Stimulated activated CD8-positive, alpha-beta memory T cell treated with anti-CD3 and anti-CD28 coated beads, Interleukin-4, amount 100 ng/mL, for 1 hour (primary cell): ENCODE measurements at places on chromosomes 5 and 9.

DNA sequence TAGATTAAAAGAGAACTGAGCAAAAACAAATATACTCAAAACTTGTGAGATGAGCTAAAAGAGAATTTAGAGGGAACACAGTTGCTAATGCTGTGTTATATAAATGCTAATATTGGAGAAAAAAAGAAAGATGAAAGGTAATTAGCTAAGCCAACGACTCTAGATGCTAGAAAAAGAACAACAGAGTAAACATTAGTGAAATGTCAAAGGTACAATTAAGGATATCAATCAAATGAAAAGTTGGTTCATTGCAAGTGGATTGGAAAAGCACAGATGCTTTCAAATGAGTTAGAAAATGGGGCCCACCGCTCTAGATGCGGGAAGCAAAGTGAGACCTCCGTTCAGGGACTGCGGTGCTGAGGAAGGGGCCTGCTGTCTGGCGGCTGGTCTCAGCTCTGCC is 17.9 kb upstream of the BARHL1 start:
- DNase-seq: no peak

DNA sequence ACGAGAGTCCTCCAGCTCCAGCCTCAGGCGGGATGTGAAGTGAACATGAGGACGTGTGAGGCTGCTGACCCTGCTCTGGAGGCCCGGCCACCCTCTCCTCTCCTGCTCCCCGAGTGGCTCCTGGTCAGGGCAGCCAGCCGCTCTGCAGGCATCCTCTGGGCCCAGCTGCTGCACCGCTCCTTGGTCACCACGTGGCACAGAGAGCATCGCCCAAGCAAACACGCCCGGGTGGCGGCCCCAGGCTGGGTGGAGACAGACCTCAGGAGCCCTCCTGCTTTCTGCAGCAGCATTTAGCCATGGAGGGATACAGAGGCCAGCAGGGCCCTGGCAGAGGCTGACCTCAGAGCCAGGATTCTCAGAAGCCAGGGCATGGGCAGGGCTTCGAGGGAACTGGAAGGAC is 69.7 kb upstream of the SARDH start:
- DNase-seq: no peak

DNA sequence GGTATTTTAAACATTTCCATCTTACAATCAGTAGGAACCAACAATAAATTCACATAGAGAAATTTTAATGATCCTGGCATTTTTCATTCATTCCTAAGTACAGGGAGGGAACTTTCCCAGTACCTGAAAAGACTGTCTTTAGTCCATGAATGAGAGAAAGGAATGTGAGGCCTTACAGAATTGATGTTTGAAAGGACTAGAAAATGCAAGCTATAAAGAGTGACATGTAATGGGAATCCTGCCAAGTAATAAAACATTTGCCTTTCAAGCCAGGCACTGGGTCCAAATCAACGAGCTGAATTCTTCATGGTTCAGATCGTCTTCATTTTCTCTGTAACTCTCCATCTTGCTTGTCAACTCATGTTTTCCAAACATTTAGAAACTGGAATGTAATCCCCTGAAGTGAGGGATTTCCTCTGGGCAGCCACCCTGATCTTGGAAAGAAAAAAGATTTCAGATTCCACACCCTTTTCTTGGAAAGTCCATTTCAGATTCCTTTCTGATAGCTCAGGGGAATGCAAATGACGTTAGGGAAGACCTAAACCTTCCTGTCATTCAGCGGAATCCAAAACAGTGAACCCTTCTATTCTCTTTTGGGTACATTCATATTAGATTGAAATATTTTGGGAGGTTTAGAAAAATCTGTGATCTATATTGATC is 315.8 kb downstream of the SH3GL2 start:
- no peak for DNase-seq

DNA sequence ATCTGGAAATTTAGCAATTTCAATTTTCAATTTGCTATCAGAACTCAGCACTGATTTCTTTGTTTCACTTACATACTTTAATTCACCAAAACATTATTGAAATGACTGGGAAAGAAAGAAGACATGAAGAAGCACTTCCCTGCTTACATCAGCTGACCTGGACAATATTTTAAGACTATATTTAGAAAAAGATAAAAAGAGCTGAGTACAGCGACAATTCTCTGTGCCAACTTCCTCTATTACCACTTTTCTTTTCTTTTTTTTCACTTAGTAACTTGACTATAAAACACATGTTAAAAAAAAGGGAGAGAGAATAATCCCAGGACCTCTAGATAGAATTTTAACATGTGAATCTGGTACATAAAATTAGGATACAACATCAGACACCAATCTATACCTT is 35.6 kb downstream of the MEF2C start:
- DNase-seq: no peak

- DNase-seq: no peak
Observed at GRCh38 chr9:33197279-33198152, 30.4 kb upstream of the B4GALT1 start.

- no peak for DNase-seq
Observed at GRCh38 chr5:107248066-107248695, 422.6 kb downstream of the EFNA5 start.

DNA sequence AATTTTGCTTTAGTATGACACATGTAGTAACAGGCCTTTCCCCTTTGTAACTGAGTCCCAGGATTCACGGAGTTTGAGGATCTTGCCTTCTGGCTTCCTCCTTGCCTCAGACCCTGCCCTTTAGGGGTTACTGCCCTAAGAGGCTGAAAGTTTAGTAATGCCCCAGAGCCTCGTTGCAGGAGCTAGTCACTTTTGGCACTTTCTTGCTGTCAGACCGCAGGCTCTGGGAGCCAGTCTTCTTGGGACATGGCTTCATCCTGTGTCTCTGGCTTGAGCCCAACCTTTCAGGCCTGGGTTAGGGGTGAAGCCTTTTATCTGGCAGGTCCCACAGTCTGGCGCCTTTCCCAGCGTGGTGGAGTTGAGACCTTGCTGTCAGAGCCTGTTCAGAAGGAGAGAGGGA is 185.6 kb upstream of the DMRT1 start:
- no peak for DNase-seq

DNA sequence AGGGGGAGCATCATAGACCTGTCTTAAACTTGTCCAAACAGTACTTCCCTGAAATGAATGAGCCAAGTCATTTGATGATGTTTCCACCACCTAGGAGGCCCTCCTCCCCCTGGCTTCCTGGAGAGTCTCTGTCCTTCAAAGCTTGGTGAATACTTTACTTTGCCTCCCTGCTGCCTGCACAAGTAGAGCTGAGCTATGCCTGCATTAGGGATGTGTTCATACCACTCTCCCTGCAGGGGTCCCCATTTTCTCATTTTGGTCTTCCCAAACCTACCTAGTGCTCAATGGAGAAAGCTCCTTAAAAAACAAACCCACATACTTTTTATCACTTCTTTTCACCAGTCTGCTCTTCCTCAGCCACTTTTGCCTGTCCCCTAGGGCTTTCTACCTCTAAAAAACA is 7.7 kb downstream of the CCNI2 start:
- DNase-seq: no peak

- DNase-seq: no peak
Observed at GRCh38 chr5:6587171-6587570, 45.7 kb downstream of the NSUN2 start.

DNA sequence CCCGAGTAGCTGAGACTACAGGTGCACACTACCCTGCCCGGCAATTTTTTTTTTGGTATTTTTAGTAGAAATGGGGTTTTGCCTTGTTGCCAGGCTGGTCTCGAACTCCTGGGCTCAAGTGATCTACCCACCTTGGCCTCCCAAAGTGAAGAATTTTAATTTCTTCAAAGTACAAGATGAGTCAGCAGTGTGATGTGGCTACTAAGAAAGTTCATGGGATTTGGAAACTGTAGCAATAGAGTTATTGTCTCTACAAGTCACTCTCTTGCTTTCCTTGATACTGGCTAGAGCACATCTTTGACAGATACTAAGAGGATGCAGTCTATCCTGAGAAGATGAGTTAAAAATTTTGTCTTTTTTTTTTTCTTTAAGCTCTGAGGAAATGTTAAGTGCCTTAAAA is 1.6 kb downstream of the CREB3 start:
- no peak for DNase-seq

- no peak for DNase-seq
Observed at GRCh38 chr9:2157277-2158110, 142.3 kb downstream of the SMARCA2 start.

- DNase-seq: no peak
Observed at GRCh38 chr9:99158629-99159028, 53.7 kb downstream of the TGFBR1 start.

DNA sequence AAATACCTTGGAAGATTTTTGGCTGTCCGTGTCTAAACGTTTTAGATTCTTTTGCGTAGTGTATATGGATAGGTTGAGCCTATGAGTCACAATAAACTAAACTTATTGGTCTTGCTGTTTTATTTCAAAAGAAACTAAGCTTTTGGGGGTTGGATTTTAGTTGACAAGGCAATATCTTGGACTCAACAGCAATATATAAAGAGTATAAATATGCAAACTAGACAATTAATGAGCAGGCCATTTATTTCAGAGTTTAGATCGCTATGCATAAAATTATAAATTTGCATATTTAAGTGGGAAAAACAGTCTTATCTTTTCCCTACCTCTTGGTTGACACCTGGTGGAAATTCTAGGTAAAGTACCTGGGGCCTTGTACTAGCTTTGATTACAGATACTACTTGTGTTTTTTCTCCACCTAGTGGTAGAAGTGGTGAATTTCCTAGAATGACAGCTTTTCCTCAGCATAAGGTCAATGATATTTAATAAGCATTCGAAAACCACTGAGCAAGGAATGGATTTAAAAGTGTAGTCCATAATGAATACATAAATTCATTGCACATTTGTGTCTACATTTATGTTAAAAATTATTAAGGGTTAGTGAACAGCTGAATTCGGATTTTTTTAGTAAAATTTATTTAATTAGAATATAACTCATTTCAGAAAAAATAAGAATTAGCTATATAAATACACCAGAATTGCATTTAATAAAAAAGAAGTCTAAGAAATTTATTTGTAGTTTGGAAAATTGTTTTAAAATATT is 1.7 kb upstream of the ARRDC3 start:
- DNase-seq: no peak

- DNase-seq: no peak
Observed at GRCh38 chr9:23464275-23464674, 361.8 kb downstream of the ELAVL2 start.

DNA sequence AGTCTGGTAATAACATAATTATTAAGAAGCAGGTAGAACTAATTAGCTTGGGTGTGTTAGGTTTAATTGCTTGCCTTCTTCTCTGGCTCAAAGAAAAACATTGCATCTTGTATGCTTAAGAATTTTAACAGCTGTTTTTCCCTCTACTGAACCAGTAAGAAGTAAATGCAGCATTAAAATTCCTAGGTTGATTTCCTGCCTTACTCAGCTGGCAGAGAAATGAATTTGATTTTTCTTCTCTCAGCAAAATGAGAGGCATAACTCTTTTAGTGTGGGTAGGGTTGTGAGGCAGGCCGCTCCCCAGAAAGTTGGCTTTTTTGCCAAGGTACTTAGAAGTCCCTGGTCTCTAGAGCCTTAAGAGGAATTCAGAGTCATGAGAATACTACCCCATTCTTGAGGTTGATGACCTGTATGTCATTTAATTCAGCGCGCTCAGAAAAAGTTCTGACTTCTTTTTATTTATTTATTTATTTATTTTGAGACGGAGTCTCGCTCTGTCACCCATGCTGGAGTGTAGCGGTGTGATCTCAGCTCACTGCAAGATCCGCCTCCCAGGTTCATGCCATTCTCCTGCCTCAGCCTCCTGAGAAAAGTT is 302.6 kb downstream of the ARHGEF28 start:
- no peak for DNase-seq
